ENCODE measurements at places on chromosomes 13 and 19.

- no peak for DNase-seq
These were observed 961.6 kb upstream of the MIR17HG start for GRCh38 chr13:90385781-90386489.

- no peak for DNase-seq
These were observed 9.8 kb upstream of the ALOX5AP start for GRCh38 chr13:30725326-30726085.

DNA sequence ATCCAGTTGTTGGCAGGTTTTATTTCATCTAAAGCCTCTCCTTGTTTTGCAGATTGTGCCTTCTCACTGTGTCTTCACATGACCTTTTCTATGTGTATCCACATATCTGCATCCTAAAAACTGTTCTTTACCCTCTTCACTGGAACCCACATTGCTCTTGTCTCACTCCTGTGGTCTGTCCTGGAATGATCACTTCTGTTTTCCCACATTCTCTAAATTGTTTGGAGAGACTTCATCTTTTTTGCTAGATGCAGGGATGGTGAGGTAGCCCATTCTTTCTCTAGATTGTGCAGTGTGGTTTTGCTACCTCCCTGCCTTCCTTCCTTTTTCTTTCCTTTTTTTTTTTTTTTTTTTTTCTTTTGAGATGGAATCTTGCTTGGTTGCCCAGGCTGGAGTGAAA lies 608.6 kb upstream of the MIR17HG start:
- no peak for DNase-seq

DNA sequence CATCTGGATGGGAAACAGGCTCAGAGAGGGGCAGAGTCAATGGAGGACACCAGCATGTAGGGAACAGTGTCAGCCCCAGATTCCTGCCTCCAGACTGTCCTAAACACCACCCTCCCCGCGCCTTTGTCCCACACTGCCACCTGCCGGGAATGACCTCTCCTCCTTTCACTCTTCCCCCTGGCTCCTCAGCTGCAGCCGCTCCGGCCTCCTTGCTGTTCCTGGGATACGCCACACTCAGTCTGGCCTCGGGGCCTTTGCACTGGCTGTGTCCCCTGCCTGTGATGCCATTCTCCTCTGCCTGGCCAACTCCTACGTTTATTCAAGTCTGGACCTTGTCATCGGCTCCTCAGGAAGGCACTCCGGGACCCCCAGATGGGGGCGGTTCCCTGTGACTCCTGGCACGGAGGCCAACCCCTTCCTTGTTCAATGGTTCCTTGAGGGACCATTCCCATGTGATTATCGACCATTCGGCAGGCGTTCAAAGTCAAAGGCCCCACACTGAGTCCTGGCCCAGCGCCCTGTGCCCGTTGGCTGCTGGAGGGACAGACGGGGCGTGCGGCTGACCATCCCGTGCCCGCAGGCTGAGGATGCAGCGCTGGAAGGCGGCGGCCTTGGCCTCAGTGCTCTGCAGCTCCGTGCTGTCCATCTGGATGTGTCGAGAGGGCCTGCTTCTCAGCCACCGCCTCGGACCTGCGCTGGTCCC lies 15.8 kb downstream of the FUT6 start:
- no peak for DNase-seq

GRCh38 chr13:50355797-50356196 lies 340.6 kb downstream of the KCNRG start:
- DNase-seq, result no peak

GRCh38 chr13:73146707-73147106 lies 87.9 kb downstream of the KLF5 start:
- no peak for DNase-seq

DNA sequence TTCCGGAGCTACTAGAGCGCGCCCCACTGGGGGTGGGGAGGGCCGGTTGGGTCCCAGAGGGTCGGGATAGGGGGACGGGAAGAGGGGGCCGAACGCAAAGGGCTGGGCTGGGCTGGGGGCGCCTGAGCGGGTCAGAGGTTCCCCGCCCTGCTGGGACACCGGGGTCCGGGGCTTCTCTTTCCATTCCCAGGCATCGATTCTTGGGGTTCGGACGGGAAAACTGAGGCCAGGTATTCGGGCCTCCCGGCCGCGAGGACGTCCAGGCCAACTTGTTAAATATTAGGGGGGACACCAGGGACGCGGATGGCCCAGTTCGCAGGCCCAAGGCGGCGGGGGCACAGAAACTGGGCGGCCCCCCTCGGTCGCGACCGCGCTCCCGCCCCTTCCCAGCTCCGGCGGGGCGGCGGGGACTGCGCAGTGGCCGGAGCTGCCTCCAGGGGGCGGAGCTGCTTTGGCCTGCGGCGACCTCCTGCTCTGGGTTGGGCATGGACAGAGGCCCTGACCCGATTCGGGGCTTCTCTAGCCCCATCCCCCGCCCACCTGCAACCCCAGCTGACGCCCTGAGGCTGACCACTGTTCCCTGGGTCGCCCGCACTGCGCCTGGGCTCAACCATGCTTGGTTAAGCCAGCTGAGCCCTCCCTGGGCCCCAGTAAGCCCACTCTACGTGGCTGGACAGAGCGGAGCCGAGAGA lies 1.2 kb upstream of the KLF16 start:
- DNase-seq, result no peak

- DNase-seq, result no peak
These were observed 10.7 kb downstream of the ANO8 start for GRCh38 chr19:17323964-17324332.

DNA sequence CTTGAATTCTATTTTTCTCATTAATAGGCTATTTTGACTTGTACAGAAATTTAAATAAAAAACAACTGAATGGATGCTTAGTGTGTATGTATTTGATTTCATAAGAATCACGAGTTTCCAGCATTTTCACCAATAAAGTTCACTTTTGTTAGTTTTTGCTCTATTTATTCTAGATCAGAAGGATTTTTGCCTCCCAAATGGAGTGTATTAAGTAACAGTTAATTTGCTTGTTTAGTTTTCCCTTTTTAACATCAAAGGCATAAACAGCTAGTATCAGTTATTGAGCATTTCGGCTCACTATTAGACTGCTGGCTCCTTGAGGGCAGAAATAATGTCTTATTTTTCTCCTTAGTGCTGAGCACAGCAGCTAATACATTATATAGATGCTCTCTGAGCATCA lies 414.1 kb downstream of the FGF9 start:
- no peak for DNase-seq

DNA sequence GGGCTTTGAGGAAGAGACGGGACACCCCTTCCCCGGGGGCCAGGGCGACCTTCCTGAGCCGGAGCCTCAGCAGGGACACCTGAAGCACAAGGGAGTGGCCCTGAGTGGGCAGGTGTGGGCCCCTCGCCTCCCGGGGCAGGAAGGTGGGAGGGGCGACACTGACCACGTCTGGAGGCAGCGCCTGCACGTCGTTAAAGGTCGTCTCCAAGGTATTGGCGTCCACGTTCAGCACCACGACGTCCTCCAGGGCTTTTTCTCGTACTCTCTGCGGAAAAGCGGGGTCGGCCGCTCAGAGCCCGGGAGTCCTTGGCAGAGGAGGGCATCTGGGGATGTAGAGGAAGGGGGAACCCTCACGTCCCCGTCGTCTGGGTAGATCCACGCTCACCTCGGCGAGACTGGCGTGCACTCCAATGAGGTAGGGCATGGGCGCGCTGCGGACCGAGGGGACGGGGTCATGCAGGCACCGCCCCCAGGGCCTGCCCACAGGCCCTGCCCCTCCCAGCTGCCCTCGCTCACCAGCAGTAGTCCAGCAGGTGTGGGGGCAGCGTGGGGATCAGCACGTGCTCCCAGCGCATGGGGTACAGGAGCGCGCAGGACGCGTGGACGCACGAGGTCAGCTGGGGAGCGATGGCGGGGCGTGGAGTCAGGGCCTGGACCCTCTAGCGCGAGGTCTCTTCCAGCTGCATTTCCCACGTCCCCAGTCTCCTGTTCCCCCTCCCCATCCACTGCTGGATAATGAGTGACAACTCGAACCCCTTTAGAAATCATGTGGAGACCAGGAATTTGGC lies 6.1 kb downstream of the DENND1C start:
- DNase-seq, result no peak

DNA sequence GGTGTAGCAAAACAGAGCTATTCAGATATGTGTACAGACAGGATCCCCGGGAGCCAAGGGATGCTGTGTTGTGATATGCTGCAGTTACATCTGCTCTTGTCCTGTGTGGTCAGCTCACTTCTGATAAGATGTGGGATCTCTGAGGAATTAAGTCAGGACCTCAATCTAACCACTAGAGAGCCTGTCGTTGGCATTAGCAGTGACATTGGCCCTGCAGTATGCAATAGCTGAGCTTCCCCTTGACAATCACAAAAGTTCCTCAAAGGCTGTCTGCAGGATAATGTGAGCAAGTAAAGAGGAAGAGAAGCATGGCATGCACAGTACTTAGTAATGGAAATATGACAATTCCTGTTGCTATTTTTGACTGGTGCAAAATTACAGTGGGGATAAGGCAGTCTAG lies 203.4 kb upstream of the MIR17HG start:
- no peak for DNase-seq

GRCh38 chr13:77492982-77493381 lies 42.5 kb upstream of the SCEL start:
- DNase-seq, result no peak

GRCh38 chr13:106963151-106963550 lies 395.2 kb upstream of the ARGLU1 start:
- no peak for DNase-seq

DNA sequence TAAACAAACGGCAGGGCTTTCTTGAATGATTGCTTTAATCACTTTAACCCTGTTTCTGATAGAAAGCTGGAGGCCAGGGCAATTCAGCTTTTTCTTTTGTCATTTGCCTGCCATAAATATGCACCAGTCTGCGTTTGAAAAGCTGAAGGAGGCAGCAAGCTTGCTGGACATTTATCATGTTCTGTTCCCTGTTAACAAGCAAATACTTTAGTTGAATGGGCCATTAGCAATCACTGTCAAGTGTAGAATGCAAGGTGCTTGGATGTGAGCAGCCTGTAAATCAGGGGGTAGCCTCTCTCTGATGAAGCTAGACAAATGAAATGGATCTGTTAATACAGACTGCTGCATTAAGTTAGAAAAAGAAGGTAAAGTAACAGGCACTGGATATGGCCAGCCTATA lies 7.6 kb downstream of the EFNB2 start:
- DNase-seq, result no peak

DNA sequence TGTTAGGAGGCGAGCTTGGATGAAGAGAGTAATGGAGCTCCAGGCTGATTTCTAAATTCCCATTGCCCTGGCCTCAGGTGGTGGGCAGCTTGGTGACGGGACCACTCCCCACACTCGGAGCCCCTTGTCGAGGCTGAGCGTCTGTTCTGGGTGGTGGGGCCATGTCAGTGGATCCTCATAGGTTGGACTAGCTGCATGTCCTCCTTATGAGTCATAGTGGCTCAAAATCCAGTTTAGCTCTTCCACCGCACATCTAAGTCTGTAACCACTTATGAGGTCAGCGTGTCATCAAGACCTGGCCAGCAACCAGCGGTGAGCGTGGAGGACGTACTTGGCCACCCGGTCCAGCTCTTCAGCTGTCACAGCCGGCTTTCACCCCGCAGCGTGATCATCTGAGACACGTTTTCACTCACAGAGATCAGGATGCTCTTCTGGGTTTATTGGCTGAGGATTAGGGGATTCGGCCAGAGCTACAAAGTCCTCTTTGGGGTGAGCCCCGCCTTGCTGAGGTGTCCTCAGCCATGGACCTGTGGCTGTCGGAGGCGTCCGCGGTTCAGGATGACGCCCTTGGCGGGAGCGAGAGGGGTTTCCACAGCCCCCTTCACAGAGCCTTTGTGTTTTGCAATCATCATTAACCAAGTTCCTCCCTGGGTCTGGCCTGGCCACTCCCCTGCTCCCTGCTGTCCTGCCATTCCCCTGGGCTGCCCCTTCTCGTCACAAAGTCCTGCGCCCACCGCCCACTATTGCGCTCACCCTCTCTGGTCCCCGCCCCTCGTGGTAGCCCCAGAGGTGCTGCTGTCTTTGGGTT lies 41.9 kb downstream of the ADPRHL1 start:
- peak; percentile 25 for DNase-seq

DNA sequence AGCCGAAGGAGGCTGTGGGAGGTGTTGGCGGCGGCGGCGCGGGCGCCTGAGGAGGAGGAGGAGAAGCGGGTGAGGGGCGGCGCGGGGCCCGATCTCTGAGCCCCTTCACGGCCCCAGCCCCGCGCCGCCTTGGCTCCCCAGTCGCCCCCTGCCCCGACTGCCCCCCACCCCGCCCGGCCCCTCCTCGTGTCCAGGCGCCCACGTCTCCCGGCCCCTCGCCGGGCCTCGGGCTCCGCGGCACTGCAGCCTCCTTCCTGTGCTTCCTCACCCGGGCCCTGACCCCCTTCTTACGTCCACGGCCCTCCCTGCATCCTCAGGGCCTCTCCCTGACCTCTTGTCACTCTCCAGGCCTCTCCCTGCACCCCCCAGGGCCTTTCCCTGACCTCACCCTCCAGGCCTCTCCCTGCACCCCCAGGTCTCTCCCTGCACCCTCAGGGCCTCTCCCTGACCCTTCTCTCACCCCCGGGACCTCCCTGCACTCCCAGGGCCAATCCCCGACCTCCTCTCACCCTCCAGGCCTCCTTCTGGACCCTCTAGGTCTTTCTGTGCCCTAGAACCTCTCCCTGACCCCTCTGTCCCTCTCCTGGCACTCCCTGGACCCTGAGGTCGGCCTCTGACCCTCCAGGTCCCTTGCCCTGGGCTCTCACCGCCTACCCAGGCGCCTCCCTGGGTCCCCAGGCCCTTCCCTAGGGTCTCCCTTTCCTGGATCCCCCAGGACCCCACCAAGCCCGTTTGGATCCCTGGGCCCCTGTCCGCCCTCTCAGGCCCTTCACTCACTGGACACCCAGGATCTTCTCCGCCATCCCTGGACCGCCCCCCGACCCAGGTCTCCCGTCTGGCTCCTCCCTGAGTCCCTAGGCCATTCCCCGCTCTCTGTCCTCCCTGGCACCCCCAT lies 460 bp downstream of the KMT5C start:
- DNase-seq, result no peak

- DNase-seq, result no peak
These were observed 11.1 kb downstream of the SLC7A10 start for GRCh38 chr19:33214596-33214995.

- no peak for DNase-seq
These were observed 3.8 kb upstream of the SLC6A16 start for GRCh38 chr19:49328741-49329140.

- DNase-seq, result no peak
These were observed 5.6 kb downstream of the MICOS13 start for GRCh38 chr19:5674714-5675113.

- DNase-seq, result no peak
These were observed 50.5 kb upstream of the ZNF429 start for GRCh38 chr19:21454901-21455300.

DNA sequence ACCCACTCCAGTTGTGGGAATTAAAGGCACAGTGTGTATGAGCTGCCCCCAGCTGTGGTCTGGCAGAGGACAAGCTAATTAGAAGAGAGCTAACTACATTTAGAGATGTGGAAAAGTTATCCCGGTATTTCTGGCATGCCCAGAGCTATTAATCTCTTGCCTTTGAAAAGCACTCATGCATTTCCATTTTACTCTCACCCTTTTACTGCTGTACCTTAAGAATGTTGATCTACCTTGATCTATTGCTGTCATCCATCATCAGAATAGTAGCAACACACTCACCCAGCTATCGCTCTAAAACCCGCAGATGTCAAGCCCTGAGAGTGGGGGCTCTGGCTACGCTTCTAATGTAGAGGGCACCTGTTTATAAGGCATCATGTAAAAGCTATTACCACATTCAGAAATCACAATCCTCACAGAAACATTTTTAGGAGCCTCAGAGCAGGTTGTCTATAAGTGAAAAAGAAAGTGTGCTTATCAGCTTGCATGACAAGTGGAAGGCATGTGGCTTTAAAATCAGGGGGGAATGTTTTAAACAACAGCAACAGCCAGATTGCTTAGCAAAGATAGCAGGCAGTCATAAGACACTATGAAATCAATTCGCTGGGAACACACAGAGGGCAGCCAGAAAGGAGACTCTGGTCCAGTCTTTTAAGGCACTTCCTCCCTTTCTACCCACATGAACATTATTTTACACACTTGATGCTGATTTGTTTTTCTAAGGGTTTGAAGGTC lies 224.2 kb upstream of the IRS2 start:
- no peak for DNase-seq

Data from epithelial cell of proximal tubule (primary cell).